HS-5 (cell line): ENCODE measurements at places on chromosomes 2 and 18.

- no peak for DNase-seq
Measured at GRCh38 chr2:230870544-230871360, 6.0 kb downstream of the ITM2C start.

- no peak for DNase-seq
Measured at GRCh38 chr2:47644351-47644750, 138.6 kb upstream of the MSH6 start.

- peak; percentile 91 for DNase-seq
Measured at GRCh38 chr2:120470041-120470965, 124.4 kb downstream of the INHBB start.

GRCh38 chr2:1360144-1360543 lies 53.1 kb upstream of the TPO start:
- DNase-seq, result no peak

GRCh38 chr2:54522624-54523281 lies 66.6 kb downstream of the SPTBN1 start:
- DNase-seq, result no peak
